ENCODE measurements at places on chromosomes 3 and 15.

- no peak for DNase-seq
Measured at GRCh38 chr15:63869371-63870042, 35.8 kb upstream of the HERC1 start.

DNA sequence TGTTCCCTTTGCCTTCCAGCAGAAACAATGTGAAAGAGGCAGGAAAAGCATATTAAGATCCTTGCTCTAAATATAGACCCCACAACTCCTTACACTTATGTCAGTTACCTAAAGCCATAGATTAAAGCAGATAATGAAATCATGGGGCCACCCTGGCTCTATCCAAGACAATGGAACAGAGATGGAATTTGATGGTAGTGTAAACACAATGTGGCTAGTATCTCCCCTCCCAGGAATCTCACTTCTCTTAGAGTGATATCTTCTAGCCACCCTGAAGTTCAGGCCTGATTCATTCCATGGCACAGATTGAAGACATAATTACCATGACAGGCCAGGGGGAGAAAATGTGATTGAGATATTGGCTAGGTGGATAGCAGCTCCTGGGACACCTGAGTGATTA lies 32.6 kb downstream of the GALNT15 start:
- DNase-seq = no peak

GRCh38 chr15:87850916-87851315 lies 405.6 kb downstream of the NTRK3 start:
- DNase-seq = no peak

DNA sequence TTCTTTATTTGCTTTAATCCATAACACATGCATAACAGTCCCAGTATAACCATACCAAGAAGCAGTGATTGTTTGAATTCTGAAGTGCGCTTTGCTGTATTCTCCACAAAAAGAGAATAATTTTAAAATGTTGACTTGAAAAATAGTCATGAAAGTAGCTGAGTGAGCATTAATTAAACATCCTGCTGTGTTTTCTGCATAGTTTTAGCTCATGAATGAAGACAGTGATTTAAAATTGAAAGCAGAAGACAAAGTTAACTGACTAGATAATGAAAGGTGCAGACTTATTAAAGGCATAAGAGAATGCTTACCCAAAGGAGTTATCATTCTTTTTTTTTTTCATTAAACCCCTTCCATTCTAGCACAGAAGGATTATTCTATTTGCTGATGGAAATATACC lies 143.5 kb downstream of the GABRG3 start:
- no peak for DNase-seq

All from esophagus squamous epithelium (tissue), 5 donors.